ENCODE measurements at places on chromosomes 1 and 21. TPM values are rescaled to one million over a fixed set of nuclear protein-coding genes. Genes with fewer than 3 reads are reported as not detected.

PTGS2 gene
- total RNA-seq = 53.3 TPM

GPX7 gene
- 43.0 TPM for total RNA-seq

TMPRSS2 gene
- total RNA-seq = not detected

CRYAA gene
- not detected for total RNA-seq

RXFP4 gene
- not detected for total RNA-seq

EDARADD gene
- 0.09 TPM for total RNA-seq

TSPAN2 gene
- total RNA-seq = 3.5 TPM

EVI5 gene
- 75.9 TPM for total RNA-seq

PAQR6 gene
- 0.28 TPM for total RNA-seq

IGSF5 gene
- total RNA-seq = not detected

CATSPERE gene
- total RNA-seq = 1.0 TPM

KRTAP10-9 gene
- total RNA-seq = not detected

FCER1G gene
- total RNA-seq = not detected

HIPK1 gene
- total RNA-seq = 16.2 TPM

ASCL5 gene
- not detected for total RNA-seq

HSF2BP gene
- 1.7 TPM for total RNA-seq

FCRL5 gene
- not detected for total RNA-seq

OR2L5 gene
- total RNA-seq = not detected

DR1 gene
- 20.6 TPM for total RNA-seq

SFN gene
- total RNA-seq = 0.28 TPM

ANGPTL7 gene
- total RNA-seq = 0.28 TPM

KRTAP10-6 gene
- not detected for total RNA-seq

PGLYRP3 gene
- total RNA-seq = not detected

LAMTOR5 gene
- 66.4 TPM for total RNA-seq

LCE5A gene
- total RNA-seq = not detected

PRR9 gene
- not detected for total RNA-seq

INSRR gene
- total RNA-seq = not detected

MEX3A gene
- 1.6 TPM for total RNA-seq

SPRR4 gene
- total RNA-seq = not detected

BNIPL gene
- total RNA-seq = 0.14 TPM

TDRD5 gene
- not detected for total RNA-seq

RPTN gene
- total RNA-seq = not detected

STUM gene
- total RNA-seq = not detected

WNT2B gene
- total RNA-seq = 4.1 TPM

CLCA1 gene
- not detected for total RNA-seq

GORAB gene
- 18.7 TPM for total RNA-seq

NOS1AP gene
- total RNA-seq = not detected

F3 gene
- 59.4 TPM for total RNA-seq

DIPK1A gene
- total RNA-seq = 15.8 TPM

CREB3L4 gene
- total RNA-seq = 6.4 TPM

FAM3B gene
- not detected for total RNA-seq

KRTAP21-2 gene
- total RNA-seq = not detected

FNDC10 gene
- total RNA-seq = 0.92 TPM

KRTAP23-1 gene
- not detected for total RNA-seq

TTLL10 gene
- total RNA-seq = not detected

IARS2 gene
- total RNA-seq = 97.7 TPM

PTPN7 gene
- not detected for total RNA-seq

PRDM16 gene
- total RNA-seq = 1.2 TPM

KPRP gene
- total RNA-seq = not detected

IFNGR2 gene
- 51.2 TPM for total RNA-seq

CLIC6 gene
- total RNA-seq = 0.09 TPM

ZNF695 gene
- total RNA-seq = 0.71 TPM

CAMK2N1 gene
- 11.1 TPM for total RNA-seq
